NCI-H510A (cell line): ENCODE measurements at places on chromosomes 2 and 18.

- no peak for DNase-seq
Observed at GRCh38 chr2:15745907-15746702, 154.4 kb downstream of the DDX1 start.

GRCh38 chr2:177796654-177797415 lies 275.7 kb downstream of the PDE11A start:
- no peak for DNase-seq

- no peak for DNase-seq
Observed at GRCh38 chr2:128664499-128664971, 345.9 kb upstream of the HS6ST1 start.

- no peak for DNase-seq
Observed at GRCh38 chr2:235723811-235724465, 230.1 kb downstream of the AGAP1 start.

- no peak for DNase-seq
Observed at GRCh38 chr2:104944495-104944894, 90.6 kb downstream of the POU3F3 start.

- no peak for DNase-seq
Observed at GRCh38 chr18:74453642-74454198, 3.4 kb downstream of the DIPK1C start.

GRCh38 chr2:73291093-73291460 lies 2.3 kb downstream of the EGR4 start:
- no peak for DNase-seq

GRCh38 chr2:69567157-69567908 lies 76.2 kb downstream of the AAK1 start:
- no peak for DNase-seq

GRCh38 chr2:205259121-205259520 lies 423.2 kb upstream of the NRP2 start:
- DNase-seq, result no peak

- no peak for DNase-seq
Observed at GRCh38 chr2:10980071-10980470, 68.3 kb downstream of the KCNF1 start.

DNA sequence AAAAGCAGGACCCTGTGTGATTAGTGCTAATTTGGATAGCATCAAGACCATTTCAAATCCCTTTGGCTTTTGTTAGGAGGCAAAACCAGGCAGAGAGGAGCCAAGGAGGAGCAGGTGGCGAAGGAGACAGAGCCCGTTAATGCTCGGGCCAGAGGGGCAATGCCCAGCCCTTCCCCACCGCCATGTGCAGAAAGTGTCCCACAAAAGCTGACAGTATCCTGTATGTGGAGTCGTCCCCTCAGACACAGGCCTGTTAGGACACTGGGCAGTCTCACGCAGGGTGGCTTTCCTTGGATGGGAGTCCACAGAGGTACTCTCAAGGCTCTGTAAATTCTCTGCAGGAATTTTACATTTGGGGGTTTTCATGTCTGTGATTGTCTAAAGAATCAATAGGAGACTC lies 44.8 kb upstream of the TFCP2L1 start:
- DNase-seq, result no peak

DNA sequence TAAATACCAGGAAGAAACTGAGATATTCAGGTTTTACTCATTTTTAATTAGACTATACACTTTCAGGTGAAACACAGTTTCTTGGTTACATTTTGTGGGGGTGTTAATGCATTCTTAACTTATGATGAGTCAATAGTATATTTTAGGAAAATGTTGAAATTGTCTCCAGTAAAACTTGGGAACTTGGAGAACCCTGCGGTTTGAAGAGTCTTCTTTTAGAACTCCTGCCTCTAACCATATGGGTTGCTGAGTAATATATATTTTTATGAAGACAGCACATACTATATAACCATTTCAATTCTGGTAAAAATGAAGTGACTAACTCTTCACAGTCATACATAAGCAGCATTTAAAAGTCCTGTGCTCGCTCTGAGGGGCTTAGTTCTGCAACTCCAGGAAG lies 308.2 kb upstream of the LRATD1 start:
- DNase-seq, result no peak

DNA sequence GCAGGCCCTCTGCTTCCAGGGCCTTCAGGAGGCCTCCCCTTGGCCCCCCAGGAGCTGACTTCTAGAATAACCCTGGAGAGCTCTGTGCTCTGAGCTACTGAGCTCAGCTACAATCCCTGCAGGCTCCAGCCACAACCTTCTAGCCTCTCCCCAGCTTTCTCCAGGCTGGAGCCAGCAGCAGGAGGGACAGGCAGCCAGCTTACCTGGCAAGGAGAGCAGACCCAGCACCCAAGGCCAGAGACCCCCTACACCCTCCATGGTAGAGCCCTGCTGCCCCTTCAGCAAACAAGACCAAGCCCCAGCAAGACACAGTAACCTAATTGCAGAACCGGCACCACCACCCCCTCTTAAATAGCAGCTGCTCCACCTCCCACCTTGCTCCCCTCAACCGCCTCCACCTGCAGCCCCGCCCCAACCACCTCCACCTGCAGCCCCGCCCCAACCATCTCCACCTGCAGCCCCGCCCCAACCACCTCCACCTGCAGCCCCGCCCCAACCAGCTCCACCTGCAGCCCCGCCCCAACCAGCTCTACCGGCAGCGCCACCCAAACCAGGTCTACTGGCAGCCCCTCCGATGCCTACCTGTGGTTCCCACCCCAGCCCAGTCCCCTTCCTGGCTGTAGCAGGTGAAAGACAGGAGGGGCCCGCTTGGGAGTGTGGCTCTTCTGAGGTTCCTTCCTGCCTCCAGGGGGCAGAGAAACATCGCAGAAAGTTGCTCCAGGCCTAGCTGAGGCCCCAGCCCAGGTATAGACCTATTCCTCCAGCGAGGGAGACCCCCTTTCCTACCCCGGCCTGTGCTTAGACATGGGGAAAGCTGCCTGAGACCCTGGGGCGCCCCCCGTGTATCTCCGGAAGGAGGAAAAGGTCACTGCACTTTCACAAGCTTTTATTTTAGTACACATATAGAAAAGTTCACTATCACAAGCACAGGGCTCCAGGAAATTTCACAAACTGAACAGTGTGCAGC lies at the start of gene ASTL:
Gene ASTL (minus strand): TSS at position 324 of the 967 bp plus-strand sequence. CDS start 66 bp downstream, at position 258.
- DNase-seq, result peak; percentile 64

GRCh38 chr18:73981796-73982195 lies 165.8 kb downstream of the FBXO15 start:
- DNase-seq, result no peak

- DNase-seq, result no peak
Observed at GRCh38 chr2:3823748-3824147, 120.4 kb downstream of the DCDC2C start.

DNA sequence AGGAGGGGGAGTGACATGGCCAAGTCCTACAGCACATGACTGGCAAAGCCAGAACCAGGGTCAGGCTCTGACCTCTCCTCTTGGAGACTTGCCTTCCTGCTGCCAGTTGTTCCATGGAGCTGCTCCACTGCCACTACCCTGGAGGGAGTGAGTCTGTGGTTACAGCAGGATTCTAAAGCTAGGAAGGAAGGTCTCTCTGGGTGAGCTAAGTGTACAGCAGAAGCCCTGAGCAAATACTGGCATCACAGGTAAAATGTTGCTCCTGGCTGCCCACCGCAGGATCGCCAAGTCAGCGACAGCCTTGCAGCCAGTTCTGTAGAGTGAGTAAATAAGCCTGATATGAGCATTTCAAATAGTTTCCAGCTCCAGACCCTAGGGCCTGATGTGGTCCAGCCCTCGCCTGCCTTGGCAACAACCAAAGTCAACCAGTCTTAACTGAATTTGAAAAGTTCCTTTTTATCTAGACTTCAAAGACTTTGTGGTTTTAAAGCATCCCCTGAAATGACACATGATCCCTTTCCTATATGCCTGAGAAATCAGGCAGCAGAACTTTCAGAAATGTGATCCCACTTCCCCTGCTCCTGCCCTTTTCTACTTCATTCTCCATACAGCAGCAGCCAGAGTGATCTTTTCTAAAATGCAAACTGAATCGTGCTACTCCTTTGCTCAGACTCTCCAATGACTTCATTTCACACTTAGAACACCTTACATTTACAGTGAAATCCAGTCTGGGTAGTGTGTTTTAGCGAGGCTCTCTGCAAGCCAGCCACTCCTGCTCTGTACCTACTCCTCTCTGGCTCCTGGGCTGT lies 114.3 kb downstream of the MGAT5 start:
- DNase-seq, result no peak
